ENCODE measurements at places on chromosomes 5 and 9.

DNA sequence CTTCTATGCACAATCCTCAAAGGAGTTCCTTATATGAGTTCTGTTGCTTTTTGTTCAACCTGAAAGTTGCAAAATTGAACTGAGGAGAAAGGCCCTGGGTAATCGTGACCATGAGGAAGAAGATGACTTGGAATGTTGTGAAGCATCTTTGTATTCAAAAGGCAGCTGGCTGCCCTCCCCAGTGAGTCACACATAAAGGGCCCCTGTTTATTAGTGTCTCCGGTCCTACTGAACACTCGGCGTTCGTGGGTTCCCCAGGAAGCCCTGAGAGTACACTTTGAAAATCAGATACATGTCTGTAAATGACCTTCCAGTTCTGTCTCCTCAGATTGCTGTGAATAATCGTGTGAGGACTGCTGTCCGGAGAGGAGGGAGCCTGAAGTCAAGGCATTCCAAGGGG, 73.6 kb downstream of the C9orf153 start:
- DNase-seq = no peak

- no peak for DNase-seq
Measured at GRCh38 chr9:135821733-135822373, 85.5 kb downstream of the CAMSAP1 start.

DNA sequence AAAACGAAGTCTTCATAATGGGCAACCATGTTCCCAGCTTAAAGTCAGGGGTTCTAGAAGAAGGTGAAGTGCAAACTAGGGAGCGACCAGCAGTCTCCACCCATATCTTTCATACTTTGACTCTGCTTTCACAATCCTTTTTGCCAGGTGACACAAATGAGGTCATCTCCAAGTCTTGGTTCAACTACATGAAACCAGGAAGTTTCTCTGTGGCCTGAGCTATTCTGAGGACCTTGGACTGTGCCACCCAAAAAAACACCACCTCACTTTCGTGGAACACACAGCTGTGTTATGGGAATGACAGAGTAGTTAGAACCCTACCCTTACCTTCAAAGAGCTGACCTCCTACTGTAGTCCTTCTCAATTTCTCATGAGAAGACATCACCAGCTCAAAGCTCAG, 309.2 kb downstream of the AGTPBP1 start:
- no peak for DNase-seq

- DNase-seq = no peak
Measured at GRCh38 chr5:168165977-168166376, 125.5 kb upstream of the WWC1 start.

GRCh38 chr5:108989761-108990392, 242.2 kb downstream of the FER start:
- no peak for DNase-seq

GRCh38 chr9:13598738-13599137, 319.2 kb upstream of the MPDZ start:
- DNase-seq = no peak

- no peak for DNase-seq
Measured at GRCh38 chr9:88983865-88984542, 7.3 kb upstream of the S1PR3 start.

All from hematopoietic multipotent progenitor cell treated with erythropoietin and hydrocortisone succinate and interleukin-3 and kit ligand, for 17 days (in vitro differentiated cells).